ENCODE measurements at places on chromosomes 2 and 18. TPM values are rescaled to one million over a fixed set of nuclear protein-coding genes. Genes with fewer than 3 reads are reported as not detected.

- DNase-seq = no peak
Observed at GRCh38 chr18:47912343-47912742, 18.1 kb downstream of the SMAD2 start.

DNA sequence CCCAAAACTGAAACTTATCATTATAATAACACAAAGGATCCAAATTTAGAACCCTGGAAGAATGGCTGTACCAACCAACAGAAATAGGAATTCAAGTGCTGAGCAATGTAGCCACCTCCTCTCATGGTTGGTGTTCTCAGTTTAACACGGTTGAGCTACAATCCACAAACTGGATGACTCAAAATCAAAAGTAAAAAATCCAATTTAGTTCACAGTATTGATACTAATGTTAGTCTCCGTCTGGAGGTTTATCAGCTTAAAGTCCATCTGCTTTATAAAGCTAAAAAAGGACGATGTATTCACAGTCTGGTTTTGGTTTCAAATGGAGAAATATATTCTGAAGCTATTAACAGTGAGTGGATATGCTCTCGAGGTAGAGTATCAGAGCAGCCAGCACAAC, 40.5 kb downstream of the CNTNAP5 start:
- no peak for DNase-seq

DNA sequence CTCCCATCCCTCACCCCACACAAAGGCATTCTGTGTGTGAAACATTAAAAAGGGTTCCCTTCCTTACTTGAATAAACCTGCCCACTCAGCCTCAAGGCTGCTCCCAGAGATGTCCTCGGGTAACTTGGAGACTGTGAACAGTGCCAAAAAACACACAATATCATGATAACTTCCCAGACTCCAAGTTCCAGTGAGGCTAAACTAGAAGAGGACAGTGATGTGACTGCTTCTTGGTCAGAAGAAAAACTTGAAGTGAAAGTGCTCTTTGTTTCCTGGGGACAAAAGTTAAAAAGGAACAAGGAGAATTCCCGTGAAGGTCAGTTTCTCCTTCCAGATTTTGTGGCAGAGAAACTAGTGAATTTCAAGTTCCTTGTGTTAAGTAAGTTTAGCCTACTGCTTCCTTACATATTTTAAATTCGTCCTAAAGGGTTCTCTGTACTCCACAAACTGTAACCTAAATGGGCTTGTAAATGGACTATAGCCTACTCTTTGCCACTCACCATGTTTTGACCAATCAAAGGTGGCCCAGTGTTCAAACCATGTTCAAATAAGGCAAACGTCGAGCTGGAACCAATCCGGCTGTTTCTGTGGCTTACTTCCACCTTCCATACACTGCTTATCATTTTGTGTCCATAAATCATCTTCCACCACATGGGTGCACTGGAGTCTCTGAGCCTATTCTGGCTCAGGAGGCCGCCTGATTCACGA, 20.4 kb downstream of the TPRKB start:
- DNase-seq = no peak

SIX3 gene
- not detected for total RNA-seq

Measured in cardiac septum (tissue), 1 donor.